Activated gamma-delta T cell treated with Interleukin-2 at 50 U/mL for 16 hours (primary cell): ENCODE measurements at places on chromosomes 3 and 15.
A peak's percentile ranks its signal among the peaks of the same experiment; 100 is the strongest.

DNA sequence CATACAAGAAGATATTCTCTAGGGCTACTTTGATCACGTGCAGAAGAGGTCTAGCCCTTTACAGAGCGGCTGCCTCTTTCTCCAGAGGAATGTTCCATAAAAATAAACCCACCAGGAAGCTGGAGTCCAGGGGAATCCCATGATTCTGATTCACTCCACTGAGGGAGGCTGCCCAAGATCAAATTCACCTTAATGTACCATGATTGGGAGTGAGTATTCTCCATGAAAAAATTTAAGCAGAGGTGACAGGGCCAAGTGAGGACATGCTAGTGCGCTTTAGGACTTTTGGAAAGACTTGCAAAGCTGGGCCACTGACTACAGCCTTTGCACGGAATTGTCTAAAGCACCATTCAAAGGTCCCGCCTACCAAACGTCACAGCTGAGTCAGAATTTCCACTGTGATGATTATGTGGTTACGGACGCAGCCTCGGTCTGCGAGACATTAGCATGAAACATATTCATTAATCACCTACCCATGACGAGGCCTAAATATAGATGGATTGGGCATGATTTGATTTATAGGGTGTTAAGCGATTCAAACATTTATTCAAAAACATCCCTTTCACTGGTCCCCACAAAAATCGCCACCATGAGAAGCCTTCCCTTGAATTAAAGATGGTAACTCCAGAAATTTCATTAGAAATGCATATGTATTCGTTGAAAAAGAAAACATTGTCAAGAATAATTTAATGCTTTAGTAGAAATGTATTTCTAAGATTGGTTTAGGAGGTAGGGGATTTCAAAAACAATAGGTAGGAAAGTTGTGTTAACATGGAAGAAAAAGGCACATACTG, 152.6 kb downstream of the GREM1 start:
- DNase-seq, result no peak

DNA sequence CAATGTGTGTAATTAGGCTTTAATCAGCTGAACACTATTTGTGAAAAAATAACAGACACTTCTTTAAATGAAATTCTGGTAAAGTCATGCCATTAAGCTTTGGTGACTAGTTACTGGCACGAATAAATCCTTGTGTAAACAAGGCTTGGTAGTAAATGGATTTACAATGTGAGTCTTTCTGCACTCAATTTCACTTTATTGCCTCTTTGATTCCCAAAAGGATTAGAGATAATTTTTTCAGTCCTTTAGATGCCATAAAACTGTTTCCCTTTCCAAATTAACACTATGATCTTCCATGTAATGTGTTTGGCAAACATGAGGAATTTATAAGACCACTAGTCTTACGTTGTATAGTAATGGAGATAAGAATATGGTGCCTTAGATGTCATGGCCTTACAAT, 339.5 kb upstream of the DNAJC19 start:
- no peak for DNase-seq

GRCh38 chr3:195208631-195209030, 62.3 kb downstream of the XXYLT1 start:
- no peak for DNase-seq

- DNase-seq, result no peak
Measured at GRCh38 chr15:33846862-33847261, 121.4 kb upstream of the CHRM5 start.

GRCh38 chr3:114376516-114377185, 82.8 kb downstream of the TIGIT start:
- no peak for DNase-seq

DNA sequence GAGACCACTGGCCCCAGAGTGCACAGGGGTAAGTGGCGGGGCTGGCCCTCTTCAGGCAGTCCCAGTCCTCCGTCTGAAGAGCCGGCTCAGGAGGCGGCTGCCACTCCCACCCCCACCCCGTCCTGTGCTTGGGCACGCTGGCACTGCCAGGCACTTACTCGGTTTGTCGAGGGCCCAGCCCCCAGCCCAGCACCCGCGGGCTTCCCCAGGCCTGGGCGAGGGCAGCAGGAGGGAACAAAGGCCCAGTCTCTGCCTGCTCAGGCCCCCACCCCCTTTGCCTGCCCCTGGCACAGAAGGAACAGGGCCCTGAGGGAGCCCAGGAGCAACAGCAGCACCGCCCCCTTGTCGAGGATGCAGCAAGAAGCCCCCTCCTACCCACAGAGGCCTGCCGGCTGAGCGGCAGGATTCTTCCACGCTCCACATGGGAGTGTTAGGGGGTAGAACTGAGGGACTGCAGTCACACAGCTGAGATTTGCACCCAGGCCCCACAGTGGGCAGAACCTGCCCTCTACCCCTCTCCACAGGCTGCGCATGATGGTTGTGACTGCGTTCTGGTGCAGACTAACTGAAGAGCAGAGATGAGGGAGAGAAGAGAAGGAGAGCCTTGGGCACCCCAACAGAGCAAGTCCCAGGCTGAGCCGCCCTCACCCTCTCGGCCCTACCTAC, 8.9 kb downstream of the DUSP7 start:
- no peak for DNase-seq

DNA sequence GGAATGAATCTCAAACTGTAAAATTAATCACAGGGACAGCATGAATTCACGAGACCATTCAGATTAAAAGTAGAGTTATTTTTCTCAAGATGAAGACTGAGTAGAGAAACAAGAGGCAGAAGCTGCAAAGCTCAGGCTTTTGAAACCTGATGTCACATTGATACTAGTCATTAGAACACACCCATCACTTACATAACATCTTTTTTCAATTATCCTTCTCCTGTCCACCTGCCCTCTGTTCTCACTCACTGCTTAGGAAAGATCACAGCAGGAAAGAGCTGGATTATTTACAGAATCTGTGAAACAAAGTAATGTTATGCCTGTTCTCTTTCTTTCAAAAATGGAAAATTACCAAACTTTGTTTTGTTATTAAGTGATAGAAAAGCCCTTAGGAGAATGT, 72.0 kb upstream of the CDAN1 start:
- DNase-seq, result no peak

GRCh38 chr3:13194285-13195209, 121.3 kb upstream of the IQSEC1 start:
- DNase-seq, result no peak

GRCh38 chr3:33954956-33955355, 156.5 kb downstream of the PDCD6IP start:
- DNase-seq, result no peak

GRCh38 chr3:143975554-143976152, 4.0 kb downstream of the DIPK2A start:
- DNase-seq, result no peak

- DNase-seq, result no peak
Measured at GRCh38 chr3:127493924-127494646, 96.4 kb downstream of the TPRA1 start.

- no peak for DNase-seq
Measured at GRCh38 chr3:66642484-66642883, 141.7 kb upstream of the LRIG1 start.

- no peak for DNase-seq
Measured at GRCh38 chr3:152909180-152909883, 74.4 kb downstream of the P2RY1 start.

- DNase-seq, result no peak
Measured at GRCh38 chr3:72426618-72427397, 421.4 kb downstream of the SHQ1 start.

GRCh38 chr15:78709263-78709882, 68.4 kb upstream of the CHRNB4 start:
- DNase-seq, result peak; percentile 56

DNA sequence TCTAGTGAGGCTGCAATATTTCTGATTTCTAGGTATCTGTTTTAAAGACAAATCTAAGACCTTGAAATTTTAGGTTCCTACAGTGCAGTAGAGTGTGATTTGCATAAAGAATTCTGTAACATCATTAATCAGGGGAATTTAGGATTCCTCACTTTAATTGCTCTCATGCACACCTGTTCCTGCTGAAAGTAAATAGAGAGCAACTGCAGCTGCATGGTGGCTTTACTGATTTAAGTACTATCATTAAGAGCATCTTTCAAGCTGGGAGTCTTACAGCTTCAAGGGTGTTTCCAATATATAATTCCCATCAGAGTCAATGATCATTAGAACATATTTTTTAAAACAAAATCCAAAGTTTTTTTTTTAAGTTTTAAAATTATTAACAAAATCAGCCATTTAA, 36.0 kb upstream of the C3orf70 start:
- no peak for DNase-seq

DNA sequence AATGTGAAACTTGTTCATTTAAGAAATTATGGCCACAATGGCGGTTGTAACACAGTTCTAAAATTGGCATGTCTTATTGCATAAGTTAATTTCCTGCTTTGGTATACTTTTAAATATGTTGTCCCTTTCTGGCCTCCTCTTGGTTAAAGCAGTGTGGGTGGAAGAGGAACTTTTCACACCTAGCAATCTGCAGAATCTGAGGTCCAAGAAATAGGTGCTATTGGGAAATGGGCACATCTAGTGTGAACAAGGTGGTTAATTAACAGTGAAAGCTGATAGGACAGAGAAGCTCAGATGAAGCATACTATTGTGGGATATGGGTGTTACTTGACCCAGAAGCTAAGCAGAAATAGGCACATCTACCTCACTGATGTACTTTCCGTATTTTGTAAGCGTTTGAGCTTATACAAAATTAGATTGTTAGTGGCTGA, 10.6 kb downstream of the CMC1 start:
- DNase-seq, result no peak

GRCh38 chr3:65761446-65762234, 277.1 kb downstream of the MAGI1 start:
- no peak for DNase-seq

GRCh38 chr15:55660153-55660552, 72.0 kb upstream of the PYGO1 start:
- no peak for DNase-seq

- DNase-seq, result no peak
Measured at GRCh38 chr3:46690798-46691197, 2.7 kb downstream of the ALS2CL start.

DNA sequence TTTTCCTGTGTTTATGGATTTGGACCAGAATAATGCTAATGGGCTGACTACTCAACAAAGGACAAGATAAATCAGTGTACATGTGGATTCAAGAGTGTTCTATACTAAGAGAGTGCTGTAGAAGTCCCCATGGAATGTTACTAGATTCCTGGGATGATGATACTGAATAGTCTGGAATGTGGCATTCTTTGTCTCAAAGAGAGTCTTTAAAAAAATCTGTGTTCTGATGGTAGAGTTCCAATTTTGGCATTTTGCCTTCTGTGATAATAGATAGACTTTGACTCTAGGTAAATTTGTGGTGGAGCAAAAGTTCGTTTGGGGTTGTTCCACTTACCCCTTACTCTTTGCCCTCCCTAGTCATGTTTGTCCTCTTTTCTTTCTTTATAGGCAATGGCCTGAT, 43.7 kb downstream of the NMD3 start:
- no peak for DNase-seq

GRCh38 chr3:138781012-138781470, 53.7 kb downstream of the PIK3CB start:
- peak; percentile 57 for DNase-seq

DNA sequence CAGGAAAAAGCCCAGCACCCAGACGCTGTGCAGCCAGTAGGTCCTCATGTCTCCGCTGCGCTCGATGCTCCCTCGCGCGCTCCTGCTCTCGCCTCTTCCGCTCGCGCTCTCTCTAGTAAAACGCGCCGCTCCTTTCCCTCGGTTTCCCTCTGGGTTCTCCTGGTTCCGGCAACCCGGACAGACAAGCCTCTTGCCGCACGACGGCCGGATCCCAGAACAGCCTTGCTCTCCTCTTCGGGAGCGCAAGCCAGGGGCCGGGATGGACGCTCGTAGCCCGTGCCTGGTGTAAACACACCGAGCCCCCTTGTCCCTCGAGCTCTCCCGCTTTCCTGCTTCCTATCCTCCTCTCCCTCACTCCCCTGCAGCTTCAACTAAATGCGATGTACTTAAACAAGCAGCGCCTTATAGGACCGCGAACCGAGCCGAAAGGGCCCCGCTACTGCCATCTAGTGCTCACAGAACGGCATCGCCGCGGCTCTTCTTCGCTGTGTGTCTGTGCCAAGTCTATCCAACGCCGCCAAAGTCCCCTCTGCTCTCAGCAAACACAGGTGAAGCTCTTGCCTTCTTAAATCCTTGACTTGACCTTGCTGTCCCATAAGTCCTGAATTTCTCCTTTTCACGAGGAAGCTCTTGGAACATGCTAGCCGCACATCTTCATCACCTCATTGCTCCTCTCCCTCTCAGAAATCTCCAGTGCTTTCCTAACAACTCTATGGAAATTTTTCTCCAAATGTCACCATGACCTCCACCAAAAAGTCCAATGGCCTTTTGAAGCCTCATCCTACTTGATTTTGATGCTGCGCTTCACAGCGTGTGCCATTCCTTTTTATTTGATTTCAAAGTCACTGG, 1037.2 kb downstream of the IGSF11 start:
- peak; percentile 4 for DNase-seq

GRCh38 chr3:48394391-48394790, 22.4 kb downstream of the FBXW12 start:
- no peak for DNase-seq

DNA sequence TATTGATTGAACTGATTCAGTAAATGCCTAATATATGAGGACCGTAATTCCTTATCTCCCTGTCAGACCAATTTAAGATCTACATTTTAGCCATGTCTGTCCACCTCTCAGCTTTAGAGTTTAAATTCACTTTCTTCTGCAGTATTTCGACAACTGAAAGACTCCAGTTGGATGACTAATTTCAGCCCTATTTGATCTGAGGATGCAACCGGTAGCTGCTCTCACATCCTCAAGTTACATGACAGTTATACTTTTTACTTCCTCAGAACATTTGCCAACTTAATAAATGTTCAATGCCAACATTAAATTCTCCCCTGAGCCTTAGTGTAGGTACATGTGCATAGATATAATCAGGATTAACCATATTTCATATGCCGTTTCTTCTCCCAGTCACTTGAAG, 2.5 kb upstream of the HHLA2 start:
- DNase-seq, result no peak

- no peak for DNase-seq
Measured at GRCh38 chr3:65284961-65285360, 597.2 kb upstream of the ADAMTS9 start.

- DNase-seq, result no peak
Measured at GRCh38 chr3:66477856-66478255, 23.0 kb downstream of the LRIG1 start.

- peak; percentile 30 for DNase-seq
Measured at GRCh38 chr15:98658831-98659699, 10.7 kb downstream of the IGF1R start.

DNA sequence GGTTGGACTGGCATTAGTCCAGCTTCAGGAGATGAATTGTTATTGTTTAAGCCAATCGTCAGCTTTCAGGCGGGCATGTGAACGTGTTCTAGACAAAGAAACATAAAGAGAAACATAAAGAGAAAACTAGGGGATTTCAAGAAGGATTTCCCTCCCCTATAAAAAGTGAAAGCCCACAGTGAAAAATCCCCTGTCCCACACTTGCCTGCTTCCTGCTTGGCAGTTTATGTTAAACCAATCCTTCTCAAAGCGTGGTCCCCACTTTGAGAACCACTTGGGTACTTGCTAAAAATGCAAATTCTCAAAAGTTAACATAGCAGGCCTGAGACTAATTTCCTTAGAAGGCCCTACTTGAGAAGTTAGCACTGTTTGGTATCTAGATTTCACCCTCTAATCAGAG, 293.0 kb upstream of the SOX14 start:
- DNase-seq, result no peak

- no peak for DNase-seq
Measured at GRCh38 chr15:39327005-39327730, 253.7 kb upstream of the THBS1 start.

GRCh38 chr15:39248204-39248603, 332.7 kb upstream of the THBS1 start:
- no peak for DNase-seq
